Amniotic stem cell (primary cell): ENCODE measurements at places on chromosomes 1 and 21.

DNA sequence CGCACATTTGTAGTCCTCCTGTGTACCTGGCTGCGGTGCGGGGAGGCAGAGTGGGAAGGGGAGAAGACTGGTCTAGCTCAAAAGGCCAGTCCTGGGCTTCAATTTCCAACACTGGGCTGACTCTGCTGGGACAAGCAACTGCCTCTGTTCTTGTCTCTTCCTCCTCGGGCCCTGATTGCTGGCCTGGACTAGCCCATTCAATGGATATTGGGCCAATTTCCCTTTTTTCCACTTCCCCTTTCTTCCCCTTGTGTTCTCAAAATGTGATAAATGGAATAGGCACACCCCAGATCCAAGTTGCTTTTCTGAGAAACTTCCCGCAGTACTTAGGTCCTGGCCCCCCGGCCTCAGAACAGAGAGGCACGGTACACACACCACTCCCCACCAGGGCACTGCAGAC, 48.2 kb downstream of the SPSB1 start:
- DNase-seq = no peak

DNA sequence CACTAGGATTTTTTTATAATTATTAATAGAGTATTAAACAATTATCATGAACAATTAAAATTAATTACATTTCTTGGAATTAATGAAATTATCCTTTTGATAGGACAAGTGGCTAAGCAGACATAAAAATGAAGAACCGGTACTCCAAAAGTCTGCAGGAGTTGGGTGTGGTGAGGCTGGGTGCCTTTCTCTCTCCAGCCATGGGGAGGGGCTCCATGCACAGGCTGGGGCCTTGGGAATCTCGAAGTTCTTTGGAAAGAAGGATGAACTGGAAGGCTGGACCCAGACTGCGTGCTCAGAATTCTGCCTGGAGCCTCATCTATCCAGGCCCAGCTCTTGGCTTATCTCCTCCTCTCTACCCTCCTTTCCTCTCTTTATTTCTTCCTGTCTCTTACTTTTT, 94.1 kb downstream of the ACTL8 start:
- DNase-seq = no peak

DNA sequence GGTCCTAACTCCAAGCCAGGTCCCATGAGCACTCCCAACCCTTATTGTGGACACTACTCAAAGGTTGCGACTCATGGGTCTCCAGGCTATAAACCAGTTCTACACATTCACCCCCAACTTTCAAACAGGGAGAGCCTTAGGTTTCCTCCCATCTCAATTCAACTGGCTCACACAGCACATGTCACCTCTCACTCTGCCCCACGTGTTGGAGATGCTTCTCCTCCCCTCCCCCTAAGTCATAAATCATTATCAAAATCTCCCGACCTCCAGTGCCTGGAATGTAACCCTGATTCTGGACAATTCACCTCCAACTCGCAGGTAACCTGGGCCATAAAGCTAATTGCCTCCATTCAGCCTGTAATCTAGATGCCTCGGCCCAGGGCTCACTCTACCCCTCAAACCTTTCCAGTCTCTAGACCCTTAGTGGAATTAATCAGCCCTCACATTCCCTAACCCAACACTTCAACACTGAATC, 595 bp downstream of the AK2 start:
- DNase-seq = no peak

DNA sequence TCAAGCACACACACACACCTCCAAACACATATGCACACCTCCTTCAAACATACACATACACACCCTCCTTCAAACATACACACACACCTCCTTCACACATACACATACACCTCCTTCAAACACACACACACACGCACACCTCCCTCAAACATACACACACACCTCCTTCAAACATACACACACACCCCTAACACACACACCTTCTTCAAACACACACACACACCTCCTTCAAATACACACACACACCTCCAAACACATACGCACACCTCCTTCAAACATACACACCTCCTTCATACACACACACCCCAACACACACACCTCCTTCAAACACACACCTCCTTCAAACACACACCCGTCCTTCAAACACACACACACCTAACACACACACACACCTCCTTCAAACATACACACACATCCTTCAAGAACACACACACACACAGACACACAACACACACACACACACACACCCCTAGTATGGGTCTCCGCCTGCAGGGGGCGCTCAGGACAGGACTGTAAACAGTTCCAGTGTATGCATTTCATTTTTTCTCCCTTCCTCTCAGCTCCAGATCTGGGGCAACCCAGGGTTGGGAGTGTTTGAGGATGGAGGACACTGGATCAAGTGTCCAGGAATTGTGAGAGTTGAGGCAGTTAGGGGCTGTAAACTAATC, 12.1 kb downstream of the LGR6 start:
- DNase-seq = no peak

- no peak for DNase-seq
These were observed 29.6 kb upstream of the PHGDH start for GRCh38 chr1:119682141-119682540.

DNA sequence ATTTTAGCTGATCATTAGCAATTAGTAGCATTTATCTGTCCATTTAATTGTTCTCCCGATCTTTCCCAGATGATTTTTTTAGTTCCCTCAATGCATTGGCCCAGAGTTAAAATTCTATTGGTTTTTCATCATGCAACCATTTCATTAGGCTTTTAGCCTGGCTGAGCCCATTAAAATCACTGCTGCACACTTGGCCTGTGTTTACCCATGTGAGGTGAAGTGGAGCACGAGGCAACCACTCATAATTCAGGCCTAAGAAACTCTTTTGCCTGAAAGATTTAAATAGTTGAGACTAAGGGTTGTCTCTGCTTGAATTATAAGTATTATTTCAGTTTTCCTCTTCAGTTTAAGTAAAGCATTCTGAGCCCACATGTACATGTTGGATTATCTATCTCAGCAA, 889.0 kb upstream of the ADGRL4 start:
- DNase-seq = no peak
